ENCODE measurements at places on chromosomes 3 and 15. TPM values are rescaled to one million over a fixed set of nuclear protein-coding genes. Genes with fewer than 3 reads are reported as not detected.

The SHC4 gene
- 0.34 TPM for total RNA-seq

The HYKK gene
- 5.1 TPM for total RNA-seq

The SERPINI2 gene
- not detected for total RNA-seq

The DCUN1D1 gene
- total RNA-seq, result 30.6 TPM

The KLHL40 gene
- total RNA-seq, result not detected

The EXD1 gene
- total RNA-seq, result not detected

The IL12A gene
- total RNA-seq, result not detected

The POU1F1 gene
- total RNA-seq, result not detected

The BFSP2 gene
- not detected for total RNA-seq

The GOLGA8J gene
- 0.41 TPM for total RNA-seq

The CDCP1 gene
- total RNA-seq, result 0.41 TPM

The ANAPC13 gene
- total RNA-seq, result 68.0 TPM

The RAB5A gene
- total RNA-seq, result 80.8 TPM

The AP3B2 gene
- 1.4 TPM for total RNA-seq

The RGMA gene
- total RNA-seq, result 0.18 TPM

The SLC22A13 gene
- total RNA-seq, result 0.11 TPM

The ANKRD34C gene
- not detected for total RNA-seq

The CCDC39 gene
- 0.09 TPM for total RNA-seq

The SLC9C1 gene
- not detected for total RNA-seq

The GASK1A gene
- not detected for total RNA-seq

The NOP10 gene
- total RNA-seq, result 202 TPM

The PPP4R2 gene
- 85.7 TPM for total RNA-seq

The TRIM71 gene
- total RNA-seq, result 0.08 TPM

The GOLGA8O gene
- total RNA-seq, result 1.6 TPM

The FEZF2 gene
- total RNA-seq, result not detected

All from activated naive CD4-positive, alpha-beta T cell treated with anti-CD3 and anti-CD28 coated beads, Interleukin-2, amount 50 U/mL, for 72 hours (primary cell).